Activated CD4-positive, alpha-beta T cell treated with anti-CD3 and anti-CD28 coated beads for 24 hours (primary cell): ENCODE measurements at places on chromosomes 1 and 21.

DNA sequence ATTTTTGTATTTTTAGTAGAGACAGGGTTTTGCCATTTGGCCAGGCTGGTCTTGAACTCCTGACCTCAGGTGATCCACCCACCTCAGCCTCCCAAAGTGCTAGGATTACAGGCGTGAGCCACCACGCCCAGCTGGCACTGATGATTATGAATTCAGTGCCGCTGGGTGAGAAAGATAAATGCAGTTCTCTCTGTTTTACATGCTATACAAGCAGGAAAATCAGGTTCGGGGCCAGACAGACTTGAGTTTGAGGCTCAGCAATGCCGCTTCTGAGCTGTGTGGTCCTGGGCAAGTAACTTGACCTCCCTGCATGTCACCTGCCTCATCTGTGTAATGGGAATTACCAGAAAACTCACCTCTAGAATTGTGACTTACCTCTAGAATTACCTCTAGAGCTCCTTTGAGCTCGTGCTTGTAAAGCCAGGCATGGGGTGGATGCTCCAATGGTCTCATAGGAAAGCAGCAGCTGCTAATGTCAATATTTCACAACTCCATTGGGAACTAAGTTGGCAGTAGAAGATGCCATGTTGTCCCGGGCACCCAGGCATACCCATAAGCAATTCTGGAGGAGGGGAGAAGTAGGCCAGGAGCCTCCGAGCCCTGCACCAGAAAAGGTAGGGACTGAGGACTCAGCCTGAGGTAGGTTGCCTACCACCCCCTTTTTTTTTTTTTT lies 119.8 kb upstream of the SLC25A33 start:
- DNase-seq = no peak

GRCh38 chr1:47656719-47657685 lies 219.2 kb downstream of the FOXD2 start:
- no peak for DNase-seq

DNA sequence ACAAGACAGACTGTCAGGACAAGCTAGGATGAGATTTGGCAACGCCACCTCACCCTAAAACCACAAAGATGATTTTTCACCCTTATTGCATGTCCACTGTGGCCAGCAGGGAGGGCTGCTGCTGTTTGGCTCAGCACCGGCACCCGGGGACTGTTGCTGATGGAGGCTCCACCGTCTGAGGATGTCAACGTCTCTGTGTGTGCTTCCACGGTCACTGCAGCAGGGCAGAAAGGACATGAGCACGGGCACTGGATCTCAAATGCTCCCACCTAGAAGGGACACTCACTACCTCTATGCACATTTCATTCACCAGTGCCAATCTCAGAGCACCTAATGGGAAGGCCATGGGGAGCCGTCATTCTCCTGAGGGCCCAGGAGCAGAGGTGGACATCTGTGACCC lies 599.6 kb downstream of the PTPRU start:
- DNase-seq = no peak

DNA sequence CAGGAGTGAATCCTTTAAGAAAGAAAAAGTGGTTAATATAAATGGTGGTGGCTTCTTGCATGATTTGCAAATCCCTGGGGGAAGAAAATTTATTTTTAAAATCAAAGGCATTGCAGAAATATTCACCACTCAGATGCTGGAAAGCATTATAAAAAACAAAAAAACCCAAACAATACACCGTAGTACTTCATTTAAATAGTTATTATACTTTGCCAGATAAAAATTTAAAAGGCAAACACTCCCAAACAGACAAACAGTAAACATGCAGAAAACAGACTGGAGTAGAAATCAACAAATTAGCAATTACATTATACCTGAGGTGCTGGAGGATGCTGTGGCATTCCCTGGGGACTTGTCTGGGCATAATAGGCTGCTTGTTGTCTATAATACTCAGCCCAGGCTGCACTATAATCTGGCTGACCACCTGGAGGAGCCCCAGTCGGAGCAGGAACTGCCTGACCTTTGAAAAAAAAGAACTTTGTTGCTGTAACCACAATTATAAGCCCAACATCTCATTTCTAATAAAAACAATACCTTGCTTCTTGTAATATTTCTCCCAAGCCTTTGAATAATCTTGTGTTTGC lies 29.9 kb downstream of the FUBP1 start:
- DNase-seq = no peak

DNA sequence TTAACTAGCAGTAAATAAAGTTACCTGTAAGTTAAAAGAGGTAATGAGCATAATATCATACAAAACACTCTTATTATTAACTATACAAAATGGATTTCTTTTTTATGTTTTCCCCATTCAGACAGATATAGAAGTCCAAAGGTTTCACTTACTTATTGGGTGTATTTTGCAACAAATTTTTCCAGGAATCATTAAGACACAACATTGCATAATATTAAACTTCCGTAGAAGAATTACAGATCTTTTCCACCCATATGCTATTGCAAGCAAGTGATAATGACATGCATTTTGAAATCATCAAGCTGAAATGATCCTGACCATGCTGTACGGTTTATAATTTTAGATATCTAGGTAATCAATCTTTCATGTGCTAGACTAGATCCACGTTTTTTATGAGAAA lies 957.0 kb downstream of the NCAM2 start:
- no peak for DNase-seq

DNA sequence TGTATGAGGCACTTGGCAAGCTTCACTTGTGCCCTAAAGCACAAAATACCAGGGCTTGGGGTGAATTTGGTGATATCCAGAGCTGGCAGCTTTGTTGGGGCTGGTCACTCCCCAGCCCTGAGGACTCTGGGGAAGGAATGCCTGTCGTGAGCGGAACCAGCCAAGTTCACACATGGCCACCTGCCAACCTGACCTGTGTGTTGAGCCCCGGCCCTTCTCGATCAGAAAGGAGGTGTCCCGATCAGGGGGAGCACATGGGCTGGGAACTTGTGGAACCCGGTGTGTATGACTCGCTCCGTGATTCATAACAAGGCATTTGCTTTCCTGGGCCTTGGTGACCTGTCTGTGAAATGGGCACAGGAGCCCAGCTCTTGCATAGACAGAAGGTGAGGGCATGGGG lies 43.1 kb downstream of the AGPAT3 start:
- no peak for DNase-seq

- no peak for DNase-seq
These were observed 44.9 kb upstream of the NTPCR start for GRCh38 chr1:232905331-232906034.

GRCh38 chr1:93979040-93979717 lies 69.9 kb upstream of the GCLM start:
- no peak for DNase-seq
